ENCODE measurements at places on chromosomes 11 and 22.

DNA sequence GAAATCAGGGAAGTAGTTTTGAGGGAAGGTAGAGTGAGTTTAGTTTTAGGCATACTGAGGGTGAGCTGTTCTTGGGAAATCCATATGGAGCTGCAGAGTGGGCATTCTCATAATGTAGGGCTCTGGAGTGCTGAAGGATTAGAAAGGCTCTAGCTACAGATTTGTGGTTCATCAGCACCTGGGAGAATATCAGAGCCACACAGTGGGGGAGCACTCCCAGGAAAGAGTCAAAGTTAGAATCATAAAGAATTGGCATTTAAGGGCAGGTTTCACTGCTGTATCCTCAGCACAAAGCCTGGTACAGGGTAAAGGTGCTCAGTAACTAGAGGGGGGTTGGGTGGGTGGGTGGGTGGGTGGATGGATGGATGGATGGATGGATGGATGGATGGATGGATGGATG is 52.5 kb downstream of the SLN start:
- no peak for DNase-seq

GRCh38 chr11:17610085-17610894 is 63.2 kb downstream of the OTOG start:
- DNase-seq = no peak

- no peak for DNase-seq
Observed at GRCh38 chr11:20599221-20600019, at the start of gene SLC6A5. TSS of gene SLC6A5 (plus strand) at chr11:20599608. CDS start at chr11:20599673, 65 bp downstream.

DNA sequence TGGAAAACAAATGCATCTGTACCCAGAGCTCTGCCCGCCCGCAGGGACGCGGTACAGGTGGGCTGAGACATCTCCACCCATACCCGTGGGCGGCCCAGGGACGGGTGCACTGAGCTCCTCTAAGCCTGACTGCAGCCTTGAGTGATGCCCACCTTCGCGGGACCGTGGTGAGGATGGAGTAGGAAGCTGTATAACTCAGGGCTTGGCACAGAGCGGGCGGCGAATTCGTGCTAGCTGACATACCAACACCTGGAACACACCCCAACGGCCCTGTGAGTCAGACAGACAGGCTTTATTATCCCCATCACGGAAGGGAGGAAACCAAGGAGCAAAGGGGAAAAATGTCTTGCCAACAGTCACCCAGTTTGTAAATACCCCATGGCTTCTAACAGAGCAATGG is 61.9 kb downstream of the SMCO4 start:
- DNase-seq = no peak

GRCh38 chr11:326842-327580 is 6.4 kb upstream of the IFITM3 start:
- DNase-seq = peak; percentile 79

DNA sequence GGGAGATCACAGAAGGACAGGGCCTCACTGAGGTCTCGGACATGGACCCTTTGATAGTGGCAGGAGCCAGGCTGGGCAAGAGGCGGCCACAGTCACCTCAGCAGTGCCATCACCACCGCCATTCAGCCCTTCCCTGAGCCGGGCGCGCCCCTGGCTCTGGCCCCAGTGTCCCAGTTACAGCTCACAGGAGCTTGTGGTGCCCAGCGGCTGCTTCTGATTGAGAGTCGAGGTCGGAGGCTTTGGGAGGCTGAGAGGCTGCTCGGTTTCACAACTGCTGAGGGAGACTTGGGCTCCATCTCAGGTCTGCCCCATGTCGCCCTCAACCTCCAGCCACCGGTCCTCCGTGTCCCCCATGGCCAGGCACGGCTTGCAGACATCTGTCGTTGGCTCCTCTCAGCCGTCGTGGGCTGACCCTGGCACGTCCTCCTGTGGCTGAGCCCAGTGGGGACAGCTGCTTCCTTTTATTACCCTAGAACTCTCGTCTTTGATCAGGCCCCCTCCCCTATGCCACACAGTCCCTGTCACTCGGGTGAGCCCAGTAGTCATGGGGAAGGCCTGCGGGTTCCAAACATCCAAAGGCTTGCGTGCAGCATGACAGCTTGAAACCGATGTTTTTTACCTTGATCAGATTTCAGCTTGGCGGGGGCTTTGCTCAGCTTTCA is 28.4 kb upstream of the PPP6R3 start:
- no peak for DNase-seq

GRCh38 chr11:79340535-79340934 is 100.3 kb downstream of the TENM4 start:
- no peak for DNase-seq

- DNase-seq = no peak
Observed at GRCh38 chr11:121773076-121773475, 320.3 kb upstream of the SORL1-AS1 start.

GRCh38 chr11:19511413-19512183 is 201.0 kb upstream of the NAV2 start:
- DNase-seq = no peak

DNA sequence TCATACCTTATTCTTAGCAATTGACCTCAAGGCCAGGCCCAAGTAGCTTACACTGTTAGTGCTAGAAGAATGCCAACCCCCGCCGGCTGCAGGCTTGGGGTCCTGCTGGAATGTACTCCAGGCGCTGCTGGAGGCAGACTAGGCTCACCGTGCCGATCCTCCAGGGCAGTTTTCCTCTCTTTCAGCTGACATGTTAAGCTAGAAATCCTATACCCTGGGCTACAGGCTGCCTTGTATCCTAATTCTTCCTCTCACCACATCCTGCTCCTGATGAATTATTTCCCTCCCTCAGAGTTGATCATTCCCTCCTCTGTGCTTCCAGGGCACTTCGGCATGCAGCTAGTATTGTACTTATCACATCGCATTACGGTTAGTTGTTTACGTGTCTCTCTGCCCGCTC is 3.4 kb downstream of the SPTBN2 start:
- no peak for DNase-seq

DNA sequence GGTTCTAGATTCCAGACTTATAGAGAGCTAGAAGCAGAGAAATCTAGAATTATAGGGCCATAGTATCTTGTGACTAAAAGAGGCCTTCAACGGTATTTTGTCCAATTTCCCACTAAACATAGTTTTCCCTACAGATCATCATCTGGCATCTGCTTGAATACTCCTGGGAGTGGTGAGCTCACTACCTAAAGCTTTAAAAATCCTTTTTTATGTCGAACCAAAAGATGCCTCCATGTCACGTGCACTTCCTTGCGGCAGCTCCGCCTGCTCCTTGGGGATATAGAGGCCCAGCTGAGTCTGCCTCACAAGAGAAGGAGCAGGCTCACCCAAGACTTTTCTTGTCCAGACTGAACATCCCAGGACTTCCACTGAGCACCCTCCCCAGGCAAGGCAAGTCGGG is 4.3 kb upstream of the MB start:
- no peak for DNase-seq
